Upper lobe of left lung (tissue), 6 donors: ENCODE measurements at places on chromosomes 2 and 18.

DNA sequence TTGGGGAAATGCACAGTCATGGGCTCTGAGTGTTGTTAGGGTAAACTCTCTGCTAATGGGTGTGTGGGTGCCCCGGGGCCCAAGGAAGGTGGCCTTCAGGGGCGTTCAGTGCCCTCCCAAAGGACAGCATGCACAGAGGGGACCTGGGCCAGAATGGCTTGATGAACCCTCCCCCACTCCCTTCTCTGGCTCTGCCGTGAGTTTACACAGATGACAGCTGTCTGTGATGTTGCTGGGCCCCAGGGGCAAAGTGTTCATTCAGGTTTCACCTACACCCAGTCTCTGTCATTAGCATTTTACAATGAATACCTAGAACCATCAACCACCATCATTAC is 3.2 kb downstream of the NPPC start:
- no peak for DNase-seq

GRCh38 chr2:189298038-189298437 is 118.5 kb upstream of the COL5A2 start:
- DNase-seq: no peak

GRCh38 chr2:174856447-174856846 is 92.2 kb upstream of the CHRNA1 start:
- no peak for DNase-seq

DNA sequence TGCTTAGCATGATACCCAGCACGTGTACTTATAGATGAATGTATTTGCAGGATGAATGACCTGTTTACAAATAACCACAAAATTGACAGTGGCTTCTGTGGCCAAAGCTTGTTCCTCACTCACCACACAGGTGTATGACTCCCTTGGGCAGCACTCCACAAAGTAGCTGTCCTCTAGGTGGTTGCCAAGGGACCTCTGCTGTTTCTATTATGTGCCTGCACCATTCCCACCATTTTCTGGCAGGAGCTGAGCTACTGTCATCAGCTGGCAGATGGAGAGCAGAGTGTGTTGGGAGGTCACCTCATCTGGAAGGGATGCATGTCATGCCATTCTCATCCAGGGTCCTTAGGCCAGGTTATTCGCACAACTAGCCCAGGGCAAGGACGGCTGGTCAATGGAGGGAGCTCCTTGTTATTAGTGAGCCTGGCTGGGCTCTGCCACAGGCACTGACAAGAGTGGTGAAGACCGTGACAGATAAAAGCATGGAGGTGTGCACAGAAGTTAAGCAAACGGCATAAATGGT is 37.1 kb upstream of the TRIB2 start:
- no peak for DNase-seq

DNA sequence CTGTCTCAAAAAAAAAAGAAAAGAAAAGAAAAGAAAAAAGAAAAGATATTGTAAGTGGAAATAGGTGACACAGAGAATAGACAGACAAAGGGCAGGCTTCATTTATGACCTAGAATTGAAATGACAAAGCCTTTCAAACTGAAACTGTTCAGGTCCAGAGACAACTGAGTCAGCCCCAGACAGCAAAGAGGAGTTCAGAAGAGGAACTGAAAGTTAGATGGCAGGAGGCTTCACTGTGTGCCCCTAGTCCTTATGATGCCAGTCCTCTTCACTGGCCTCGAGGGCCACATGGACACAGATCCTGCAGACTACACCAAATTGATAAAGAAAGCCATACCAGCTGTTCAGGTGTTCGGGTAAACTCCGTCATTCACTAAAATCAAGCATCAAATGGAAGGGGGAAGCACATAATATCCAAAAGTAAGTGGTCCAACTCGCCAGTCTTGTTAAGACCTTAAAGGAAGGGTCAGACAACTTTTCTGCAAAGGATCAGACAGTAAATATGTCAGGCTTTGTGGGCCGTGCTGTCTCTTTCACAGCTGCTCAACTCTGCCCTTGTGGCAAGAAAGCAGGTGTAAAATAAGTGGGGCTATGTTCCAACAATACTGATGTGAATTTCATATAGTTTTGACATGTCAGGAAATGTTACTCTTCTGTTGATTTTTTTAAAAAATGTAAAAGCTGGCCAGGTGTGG is 231.9 kb upstream of the MGAT5 start:
- no peak for DNase-seq
